ENCODE measurements at places on chromosomes 4 and X.

DNA sequence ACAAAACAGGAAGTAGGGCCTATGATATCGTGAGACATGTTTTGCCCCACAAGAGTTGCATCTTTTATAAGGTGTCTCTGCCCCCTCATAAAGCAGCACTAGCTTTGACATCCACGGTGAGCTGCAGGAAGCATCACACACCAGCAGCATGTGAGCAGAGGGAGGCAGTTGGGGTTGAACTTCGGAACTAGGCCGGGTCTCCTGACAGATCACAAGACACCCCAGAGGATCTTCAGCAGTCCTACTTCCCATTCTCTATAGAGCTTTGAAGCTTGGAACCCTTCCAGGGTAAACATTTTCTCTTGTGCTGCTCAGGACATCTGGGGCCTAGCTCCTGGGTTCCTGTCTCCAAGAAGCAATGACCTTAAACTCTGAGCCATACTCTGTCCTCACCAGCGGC, 27.5 kb downstream of the YY2 start:
- peak; percentile 75 for DNase-seq

DNA sequence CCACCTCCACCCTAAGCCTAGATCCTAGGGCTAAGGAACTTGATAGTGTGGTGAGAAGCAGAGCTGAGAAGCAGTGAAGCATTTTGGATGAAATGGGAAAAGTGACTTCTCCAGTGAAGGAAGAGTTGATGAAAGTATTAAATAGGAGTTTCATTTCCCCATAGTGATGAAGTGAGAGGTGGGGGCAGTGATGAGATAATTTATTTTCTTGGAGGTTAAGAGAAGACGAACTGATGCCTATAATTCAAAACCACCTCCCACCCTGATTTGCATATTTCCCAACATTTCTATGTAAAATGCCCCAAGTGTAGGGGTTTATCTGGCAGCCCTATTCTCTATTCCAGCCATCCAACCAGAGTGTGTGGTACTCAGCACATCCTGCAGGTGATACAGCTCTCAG, 6.3 kb downstream of the LONRF3 start:
- DNase-seq: no peak

GRCh38 chr4:140857111-140857510, 100.9 kb upstream of the TBC1D9 start:
- DNase-seq: no peak

GRCh38 chr4:142600952-142601351, 245.1 kb downstream of the INPP4B start:
- no peak for DNase-seq

DNA sequence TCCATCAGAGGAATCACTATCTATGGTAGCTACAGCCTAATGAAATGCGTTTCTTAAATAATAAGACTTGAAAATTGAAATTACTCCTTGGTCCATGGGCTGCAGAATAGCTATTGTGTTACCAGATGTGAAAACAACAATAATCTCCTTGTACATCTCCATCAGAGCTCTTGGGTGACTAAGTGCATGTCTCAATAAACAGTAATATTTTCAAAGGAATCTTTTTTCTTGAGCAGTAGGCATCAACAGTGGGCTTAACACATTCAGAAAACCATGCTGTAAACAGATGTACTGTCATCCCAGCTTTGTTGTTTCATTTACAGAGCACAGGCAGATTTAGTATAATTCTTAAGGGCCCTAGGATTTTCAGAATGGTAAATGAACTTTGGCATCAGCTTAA, 67.3 kb downstream of the GLUD2 start:
- no peak for DNase-seq

GRCh38 chrX:33132569-33132968, 78.8 kb downstream of the DMD start:
- no peak for DNase-seq

GRCh38 chr4:109294006-109294405, 8.5 kb downstream of the COL25A1 start:
- DNase-seq: peak; percentile 86

- no peak for DNase-seq
Observed at GRCh38 chrX:15511563-15511962, 11.0 kb downstream of the BMX start.

DNA sequence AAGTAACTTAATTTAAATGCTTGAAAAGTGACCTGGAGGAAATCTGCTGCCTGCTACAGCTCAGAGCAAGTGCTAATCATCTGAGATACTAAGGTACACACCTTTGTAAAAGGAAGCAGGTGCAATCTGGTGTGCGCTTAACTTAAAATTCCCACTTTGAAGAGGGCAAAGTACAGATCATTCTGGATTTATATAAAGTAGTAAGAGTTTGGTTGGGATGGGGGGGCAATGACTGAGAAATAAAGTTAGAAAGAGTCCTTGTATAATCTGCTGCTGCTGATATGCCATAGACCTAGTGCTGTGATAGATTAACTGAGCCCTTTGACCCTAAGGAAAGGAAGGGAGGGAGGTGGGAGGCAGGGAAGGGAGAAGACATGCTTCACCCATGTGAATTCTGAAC, 141.0 kb downstream of the MTNR1A start:
- no peak for DNase-seq

DNA sequence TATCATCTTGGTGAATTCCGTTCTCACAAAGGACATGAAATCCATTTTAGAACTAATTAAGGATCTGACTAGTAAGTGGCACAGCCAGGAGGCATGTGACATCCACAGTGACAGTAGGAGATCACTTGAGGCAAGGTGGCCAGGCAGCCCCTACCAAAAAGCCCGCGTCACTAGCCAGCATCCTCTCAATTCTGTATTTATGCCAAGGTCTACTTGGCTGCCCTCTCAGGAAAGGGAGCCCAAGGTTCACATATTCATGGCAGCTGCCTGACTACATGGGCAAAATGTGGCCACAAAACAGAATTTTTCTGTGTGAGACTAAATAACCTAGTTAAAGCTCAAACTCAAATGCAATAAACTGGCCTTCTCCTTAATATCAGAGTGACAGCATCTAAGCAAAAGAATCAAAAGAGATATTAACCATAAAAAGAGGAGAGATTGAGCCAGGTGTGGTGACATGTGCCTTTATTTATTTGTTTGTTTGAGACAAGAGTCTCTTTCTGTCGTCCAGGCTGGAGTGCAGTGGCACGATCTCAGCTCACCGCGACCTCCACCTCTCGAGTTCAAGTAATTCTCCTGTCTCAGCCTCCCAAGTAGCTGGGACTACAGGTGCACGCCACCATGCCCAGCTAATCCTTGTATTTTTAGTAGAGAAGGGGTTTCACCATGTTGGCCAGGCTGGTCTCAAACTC, 51.5 kb downstream of the SLC9A7 start:
- DNase-seq: no peak

DNA sequence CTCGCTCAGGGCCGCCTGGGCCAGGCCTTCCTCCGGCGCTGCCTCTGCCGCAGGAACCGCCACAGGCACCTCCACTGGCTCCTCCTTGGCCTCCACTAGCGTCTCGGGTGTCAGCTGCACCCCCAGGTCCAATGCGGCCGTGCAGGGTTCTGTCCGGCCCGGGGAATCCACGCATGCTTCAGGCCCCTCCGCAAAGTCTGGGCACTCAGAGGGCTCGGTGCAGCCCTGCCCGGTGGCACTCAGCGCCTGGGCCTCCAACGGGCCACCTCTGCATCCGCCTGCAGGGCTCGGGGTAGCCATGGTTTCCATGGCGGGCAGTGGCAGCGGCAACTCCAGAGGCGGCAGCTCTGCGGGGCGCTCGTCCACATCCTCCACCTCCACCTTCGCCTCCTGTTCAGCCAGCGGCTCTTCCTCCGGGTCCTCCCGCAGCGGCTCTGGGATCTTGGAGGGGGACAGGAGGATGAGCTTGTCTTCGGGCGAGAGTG, 74.9 kb upstream of the UCP1 start:
- DNase-seq: no peak

DNA sequence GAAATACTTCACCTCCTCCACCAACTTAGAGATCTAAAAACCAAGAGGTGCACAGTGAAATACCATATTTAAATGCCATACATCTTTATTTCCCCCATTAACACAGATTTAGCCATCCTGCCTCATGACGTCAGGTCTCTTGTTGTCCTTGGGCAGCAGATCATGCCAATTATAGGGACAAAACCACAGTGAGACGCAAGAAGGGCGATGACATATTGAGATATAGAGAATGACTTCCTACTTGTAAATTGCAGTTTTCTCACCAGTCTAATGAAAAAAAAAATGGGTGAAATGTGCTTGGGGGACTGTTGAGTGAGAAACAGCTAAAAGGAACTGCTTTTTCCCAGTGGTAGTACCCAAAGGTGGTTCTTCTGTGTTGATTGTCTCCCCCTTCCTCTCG, 24.3 kb downstream of the RS1 start:
- DNase-seq: peak; percentile 57

DNA sequence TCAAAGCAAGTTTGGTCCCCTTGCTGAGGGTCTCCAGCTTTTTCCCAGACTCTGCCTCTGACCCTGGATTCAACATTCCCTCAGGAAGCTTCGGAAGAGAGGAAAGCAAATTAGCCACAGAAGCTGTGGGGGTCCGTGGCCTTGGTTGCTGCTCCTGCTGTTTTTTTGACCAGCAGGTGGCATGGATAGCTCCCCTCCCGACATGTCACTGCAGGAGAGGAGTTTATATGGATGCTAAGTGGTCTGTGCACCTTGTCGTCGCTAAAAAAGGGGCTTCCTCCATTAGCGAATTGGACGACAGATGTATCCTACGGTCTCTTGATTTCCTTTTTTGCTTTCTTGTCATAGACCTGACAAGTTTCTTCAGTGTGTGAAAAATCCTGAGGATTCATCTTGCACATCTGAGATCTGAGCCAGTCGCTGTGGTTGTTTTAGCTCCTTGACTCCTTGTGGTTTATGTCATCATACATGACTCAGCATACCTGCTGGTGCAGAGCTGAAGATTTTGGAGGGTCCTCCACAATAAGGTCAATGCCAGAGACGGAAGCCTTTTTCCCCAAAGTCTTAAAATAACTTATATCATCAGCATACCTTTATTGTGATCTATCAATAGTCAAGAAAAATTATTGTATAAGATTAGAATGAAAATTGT, 70.2 kb downstream of the CD38 start:
- no peak for DNase-seq

DNA sequence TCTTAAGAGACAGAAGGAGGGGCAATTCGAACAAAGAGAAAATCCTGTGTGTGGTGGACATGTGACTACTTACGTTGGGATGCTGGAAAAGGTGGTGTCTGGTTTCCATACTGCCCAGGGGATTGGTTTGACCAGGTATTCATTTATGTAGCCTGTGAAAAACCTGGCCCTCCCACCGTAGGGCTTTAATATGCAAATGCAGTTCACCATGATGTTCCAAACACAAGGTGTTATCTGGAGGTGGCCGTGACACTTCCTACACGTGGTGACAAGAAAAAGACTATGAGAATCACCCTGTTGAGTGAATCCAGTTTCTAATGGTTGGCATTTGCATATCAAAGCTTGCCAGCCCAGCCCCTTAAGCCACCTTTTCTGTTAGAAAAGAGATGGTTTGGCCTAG, 27.9 kb downstream of the UGT2B4 start:
- DNase-seq: no peak

- no peak for DNase-seq
Observed at GRCh38 chr4:155629183-155629825, 37.3 kb upstream of the GUCY1A1 start.

DNA sequence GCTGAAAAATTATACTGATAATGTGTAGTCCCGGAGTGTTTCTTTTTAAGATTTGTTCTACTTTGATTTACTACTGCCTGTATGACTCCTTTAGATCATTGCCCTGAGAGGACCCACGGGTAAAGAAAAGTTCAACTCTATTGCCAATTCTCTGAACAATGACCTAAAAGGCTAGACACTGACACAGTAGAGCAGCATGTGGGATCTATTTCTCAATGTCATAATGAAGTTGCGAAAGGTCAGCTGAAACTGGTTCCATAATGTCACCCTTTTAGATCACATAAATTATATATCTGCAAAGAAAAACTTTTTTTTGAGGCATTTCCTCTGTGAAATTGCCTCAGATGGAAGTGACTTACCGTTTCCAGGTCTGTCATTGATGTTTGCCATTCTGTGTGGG, 67.4 kb downstream of the GLRB start:
- DNase-seq: no peak

- DNase-seq: no peak
Observed at GRCh38 chr4:87035881-87036509, 101.2 kb downstream of the AFF1 start.

DNA sequence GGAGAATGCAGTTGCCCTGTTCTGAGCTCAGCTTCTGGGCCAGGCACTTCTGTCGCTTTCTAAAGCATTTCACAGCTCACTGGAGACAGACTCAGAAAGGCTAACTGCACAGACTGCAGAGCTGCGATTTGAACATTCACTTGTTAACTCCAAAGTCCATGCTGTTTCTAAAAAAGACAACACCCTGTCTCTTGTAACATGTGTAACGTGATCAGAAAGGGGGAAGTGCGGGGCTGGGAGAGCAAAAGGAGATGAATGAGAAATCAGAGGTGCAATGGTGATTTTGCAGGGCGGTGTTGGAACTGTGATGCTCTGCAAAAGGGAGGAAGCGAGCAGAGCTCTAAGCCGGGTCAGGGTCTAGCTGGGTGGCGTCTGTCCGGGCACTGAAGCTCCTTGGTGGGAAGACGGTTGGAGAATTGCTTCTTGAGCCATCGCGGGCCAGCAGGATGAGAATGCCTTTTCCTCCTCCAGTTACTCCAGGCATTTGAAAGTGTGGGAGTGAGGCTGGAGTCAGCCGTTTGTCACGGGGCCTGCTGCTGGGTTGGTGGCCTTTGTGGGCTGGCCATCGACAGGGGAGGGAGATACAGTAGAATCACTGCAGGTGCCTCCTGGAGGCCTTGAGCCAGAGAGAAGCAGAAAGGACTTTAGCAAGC, 20.3 kb downstream of the TBC1D14 start:
- peak; percentile 52 for DNase-seq

DNA sequence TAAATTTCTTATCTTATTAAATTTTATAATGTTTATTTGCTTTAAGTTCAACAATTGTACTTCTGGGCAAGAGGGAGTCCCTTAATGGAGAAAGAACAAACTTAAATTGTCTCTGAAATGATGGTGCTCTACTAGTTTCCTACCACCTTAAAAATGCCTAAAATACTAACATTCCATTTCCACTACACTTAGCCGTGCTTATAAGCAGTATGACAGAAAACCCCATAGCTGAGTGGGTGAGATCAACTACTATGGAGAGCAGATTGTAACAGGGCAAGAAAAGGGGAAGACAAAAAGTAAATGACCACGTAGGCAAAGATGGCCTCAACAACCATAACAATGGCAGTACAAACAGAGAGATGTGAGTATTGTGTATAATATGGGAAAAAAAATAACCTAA, 35.0 kb downstream of the RFC1 start:
- no peak for DNase-seq

GRCh38 chr4:39435659-39436563, 22.8 kb downstream of the RPL9 start:
- no peak for DNase-seq

- no peak for DNase-seq
Observed at GRCh38 chr4:107304699-107305286, 268.7 kb upstream of the DKK2 start.

DNA sequence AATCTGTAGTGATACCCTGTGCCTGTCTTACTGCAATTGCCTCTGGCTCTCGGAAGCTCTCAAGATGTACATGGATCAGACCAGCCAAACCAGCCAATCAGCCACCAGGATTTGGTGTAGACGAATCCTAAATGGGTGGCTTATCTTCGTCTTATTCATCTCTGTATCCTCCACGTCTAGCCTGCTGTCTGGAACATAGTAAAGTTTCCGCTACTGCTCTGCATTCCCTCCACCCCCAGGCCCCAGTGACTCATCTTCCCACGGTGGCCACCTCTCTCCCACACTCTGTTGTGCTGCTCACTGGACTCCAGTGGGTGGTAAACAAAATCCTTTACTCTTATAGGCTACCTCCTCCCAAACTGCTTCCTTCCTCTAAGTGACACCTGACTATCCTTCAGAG, 37.8 kb downstream of the SEPTIN6 start:
- DNase-seq: no peak

GRCh38 chrX:68421636-68422035, 11.7 kb downstream of the OPHN1 start:
- no peak for DNase-seq
